ENCODE measurements at places on chromosomes 2 and 18.

DNA sequence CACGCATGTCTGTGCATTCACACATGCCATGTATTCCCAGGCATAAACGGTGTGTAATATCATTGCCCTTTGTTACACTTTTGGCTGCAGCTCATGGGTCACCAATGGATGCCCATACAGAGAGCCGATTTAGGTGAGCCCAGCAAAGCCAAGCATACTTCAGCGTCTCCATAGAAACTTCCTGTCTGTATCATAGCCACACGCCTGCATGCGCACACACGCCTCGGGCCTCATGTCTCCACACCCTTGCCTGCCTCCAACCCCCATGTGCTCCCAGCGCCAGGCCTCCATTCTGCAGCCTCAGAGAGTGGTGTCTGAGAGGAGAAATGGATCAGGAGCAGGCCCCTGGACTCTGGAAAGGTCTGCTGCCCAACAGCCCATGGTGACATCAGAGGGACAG is 33.5 kb upstream of the SELENOI start:
- no peak for DNase-seq

DNA sequence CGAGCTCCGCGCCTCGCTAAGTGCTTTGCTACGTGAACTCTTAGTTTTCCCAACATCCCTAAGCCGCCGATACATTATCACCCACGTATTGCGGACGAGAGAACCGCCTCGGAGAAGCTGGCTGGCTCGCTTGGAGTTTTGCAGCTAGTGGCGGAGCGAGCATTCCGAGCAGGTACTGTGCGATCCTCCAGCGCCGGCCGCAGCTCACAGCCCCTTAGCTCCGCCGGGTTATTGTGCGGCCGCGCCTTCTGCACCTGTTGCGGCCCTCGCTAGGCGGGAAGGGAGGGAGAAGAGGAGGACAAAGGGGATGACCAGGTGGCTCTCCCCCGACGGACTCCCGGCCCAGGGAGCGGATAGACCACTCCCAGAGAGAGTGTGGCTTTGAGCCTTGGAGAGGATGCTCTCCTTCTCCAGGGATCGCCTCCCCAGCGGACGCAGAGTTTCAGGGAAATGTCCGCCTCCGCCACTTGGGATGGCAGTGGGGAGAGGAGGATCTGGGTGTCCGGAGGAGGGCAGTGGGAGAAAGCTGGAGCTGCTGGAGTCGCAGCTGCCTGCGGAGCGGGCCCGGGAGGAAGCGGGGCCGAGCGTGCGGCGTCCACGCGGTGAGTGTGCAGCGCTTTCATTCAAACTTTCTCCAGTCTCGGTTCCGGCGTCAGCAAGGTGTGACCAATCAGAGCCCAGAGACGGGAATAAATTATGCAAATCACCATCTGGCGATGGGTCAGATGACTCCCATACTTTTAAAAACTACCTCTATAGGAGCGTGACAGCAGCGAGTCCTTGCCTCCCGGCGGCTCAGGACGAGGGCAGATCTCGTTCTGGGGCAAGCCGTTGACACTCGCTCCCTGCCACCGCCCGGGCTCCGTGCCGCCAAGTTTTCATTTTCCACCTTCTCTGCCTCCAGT is at the start of gene LIPG:
Gene LIPG (plus strand): TSS at position 769 of the 905 bp plus-strand sequence. CDS start 252 bp downstream, outside the sequence.
- peak; percentile 57 for DNase-seq

DNA sequence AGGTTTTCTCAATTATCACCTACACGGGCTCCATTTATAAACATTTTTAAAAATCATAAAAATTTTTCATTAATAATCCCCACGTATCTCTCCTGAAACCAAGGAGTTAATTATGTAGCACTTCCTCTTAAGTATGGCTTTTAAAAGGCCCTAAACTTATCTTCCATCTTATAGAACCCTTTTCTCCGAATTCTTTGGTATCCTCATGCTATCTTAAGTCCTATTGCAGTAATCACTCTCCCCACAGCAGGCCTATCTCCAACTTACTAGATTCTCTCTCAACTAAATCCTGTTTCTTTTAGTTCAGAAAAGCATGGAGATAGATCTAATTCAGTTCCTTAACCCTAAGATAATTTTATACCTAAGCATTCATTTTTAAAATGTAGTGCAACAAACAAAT is 26.2 kb downstream of the RPRD1A start:
- DNase-seq = no peak

- no peak for DNase-seq
These were observed 66.8 kb upstream of the SALL3 start for GRCh38 chr18:78912844-78913243.

DNA sequence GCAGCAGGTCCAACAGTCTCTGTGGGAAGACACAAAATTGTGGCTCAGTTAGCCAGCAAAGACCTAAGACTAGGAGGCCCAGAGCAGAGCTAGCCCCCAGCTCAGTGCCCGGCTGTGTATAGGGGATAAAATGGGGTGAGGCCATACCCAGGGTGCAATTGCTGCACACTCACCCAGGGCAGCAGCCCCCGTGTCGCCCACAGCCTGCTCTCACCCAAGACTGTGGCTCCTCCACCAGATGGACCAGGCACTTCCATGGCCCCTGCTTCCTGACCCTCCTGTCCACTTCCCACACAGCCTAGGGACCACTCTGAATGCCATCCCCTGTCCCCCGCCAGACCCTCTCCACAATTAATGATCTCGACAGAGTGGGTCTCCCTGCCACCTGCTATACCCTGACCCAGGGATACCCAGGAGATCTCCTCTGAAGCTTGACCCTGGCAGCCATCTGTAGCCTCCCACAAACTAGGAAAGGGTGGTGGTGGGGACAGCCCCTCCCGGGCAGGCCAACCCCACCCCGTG is 85.7 kb downstream of the HS1BP3 start:
- no peak for DNase-seq

DNA sequence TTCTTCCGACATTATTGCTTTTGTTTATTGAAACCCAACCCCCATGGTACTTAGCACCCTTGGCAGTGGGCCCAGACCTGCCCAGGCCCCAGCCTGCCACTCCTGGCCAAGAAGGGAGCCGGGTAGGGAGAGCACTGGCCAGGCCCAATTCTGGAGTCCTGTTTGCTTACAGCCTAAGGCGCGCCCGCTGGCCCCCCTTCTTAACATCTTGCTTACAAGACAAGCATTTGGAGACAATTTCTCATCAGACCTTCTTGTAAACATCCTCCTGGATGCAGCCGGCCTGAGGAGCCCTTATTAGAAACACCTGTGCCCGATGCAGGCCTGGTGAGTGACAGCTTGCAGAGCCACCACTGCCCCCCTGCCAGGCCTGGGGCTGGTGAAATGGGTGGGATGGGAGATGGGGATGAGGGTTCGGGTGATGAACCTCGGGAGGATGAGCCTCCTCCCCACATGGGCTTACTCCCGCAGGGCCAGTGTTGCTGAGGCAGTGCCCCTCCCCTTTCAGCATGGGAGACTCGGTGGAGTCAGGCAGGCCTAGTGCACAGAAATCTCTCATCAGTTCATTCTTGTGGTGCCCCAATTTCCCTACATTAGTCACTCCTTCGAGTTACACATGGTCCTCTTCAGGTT is 217.5 kb downstream of the CYP26B1 start:
- no peak for DNase-seq

GRCh38 chr2:140462990-140463389 is 1667.8 kb downstream of the LRP1B start:
- no peak for DNase-seq

GRCh38 chr2:141058556-141058955 is 1072.3 kb downstream of the LRP1B start:
- no peak for DNase-seq

DNA sequence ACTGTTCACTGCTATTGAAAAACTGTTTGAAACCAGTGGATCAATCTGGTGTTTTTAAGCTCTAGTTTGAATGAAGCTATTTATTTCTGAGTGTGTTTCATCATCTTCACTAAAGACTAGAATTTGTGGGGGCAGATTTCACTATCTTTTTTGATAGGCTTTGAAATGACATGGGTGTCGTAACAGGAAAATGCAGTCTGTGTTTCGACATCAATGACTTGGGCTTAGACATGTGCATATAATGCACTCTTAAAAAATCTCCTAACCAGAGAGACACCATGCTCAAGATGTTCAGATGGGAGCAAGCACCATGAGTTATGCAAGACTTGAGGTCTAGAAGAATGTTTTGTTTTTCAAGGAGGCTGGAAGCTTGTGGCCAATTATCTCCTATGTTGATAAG is 221.6 kb downstream of the GPD2 start:
- DNase-seq = no peak

- no peak for DNase-seq
These were observed 8.6 kb downstream of the CABLES1 start for GRCh38 chr18:23143815-23144261.

DNA sequence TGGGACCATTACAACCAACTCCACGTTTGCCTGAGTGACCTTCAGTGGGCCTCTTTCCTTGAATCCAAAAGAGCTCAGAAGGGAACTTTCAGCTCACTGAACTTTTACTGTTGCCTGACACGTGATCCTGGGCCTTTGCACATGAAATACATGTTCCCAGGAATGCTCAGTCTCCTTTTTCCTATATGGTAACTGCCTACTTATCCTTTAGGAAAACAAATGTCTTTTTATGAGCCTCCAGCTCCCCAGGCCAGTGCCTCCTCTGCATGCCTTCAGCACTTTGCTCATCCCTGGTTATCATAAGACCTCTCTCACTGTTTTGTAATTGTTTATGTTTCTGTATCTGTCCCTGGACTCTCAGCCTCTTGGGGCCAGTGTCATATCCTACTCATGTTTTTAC is 5.1 kb downstream of the PLA2R1 start:
- DNase-seq = no peak

GRCh38 chr2:23579674-23580073 is 194.7 kb downstream of the KLHL29 start:
- no peak for DNase-seq

DNA sequence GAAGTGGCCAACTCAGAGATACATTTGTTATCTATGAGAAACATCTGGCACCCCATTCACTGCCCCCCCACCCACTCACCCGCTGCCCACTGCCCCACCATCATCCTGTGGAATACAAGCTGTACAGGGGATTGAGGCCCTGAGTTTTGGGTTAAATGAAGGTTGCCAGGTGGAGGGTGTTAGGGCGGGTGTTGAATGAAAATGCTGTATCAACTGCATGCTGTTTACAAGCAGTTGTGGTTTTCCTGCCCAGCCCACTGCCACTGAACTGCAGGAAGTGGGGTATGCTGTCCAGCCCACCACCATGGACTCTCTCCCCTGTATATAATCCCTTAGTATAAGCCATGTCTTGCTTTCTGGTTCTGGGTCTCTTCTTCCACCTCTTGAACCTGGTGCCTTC is 481.9 kb downstream of the METTL4 start:
- DNase-seq = no peak

- no peak for DNase-seq
These were observed 147.7 kb upstream of the PXDN start for GRCh38 chr2:1891971-1892486.

DNA sequence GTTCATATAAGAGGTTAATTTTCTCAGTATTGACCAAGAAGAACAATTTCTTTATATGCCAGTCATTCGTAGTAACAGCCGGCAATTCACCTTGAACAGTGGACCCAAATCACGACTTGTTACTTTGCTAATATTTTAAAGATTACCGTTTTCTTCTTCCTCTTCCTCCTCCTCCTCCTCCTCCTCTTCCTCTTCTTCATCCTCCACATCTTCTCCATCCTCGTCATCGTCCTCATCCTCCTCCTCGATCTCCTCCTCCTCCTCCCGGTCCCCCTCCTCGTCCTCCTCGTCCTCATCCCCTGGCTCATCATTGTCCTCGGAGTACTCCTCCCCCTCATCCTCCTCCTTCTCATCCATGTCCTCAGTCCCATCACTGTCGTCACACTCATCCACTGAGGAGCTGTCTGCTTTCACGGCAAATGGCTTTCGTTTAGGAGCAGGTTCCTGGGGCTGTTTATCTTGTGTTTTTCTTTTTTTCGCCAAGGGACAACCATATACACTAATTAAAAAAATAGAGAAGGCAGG is 198.6 kb upstream of the PXDN start:
- DNase-seq = no peak

DNA sequence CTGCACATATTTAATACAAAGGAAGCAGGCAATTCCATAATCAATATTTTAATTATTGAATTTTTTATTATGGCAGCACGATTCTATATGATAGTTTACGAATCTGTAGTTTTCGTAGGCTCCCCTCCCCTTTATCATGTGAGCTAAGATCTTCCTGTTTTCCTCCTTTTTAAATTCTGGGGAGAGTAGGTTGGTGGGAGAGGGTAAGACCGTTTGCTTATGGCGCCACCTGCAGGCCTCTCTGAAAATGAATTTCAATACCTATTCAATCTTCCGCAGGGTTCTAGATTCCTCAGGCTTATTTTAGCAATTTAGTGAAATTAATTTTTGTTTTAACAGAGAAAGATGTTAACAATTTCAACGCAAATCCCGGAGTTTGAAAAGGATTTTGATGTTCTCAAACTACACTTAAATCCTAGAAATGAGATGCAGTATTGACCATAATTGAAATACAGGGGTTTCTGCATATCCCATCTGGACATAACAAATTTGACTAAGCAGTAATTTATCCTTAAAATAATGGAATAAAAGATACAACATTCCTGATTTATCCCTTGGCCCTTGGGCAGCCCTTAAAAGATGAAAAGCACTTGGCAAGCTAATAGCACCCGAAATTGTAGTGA is 12.8 kb upstream of the GBX2 start:
- DNase-seq = no peak

DNA sequence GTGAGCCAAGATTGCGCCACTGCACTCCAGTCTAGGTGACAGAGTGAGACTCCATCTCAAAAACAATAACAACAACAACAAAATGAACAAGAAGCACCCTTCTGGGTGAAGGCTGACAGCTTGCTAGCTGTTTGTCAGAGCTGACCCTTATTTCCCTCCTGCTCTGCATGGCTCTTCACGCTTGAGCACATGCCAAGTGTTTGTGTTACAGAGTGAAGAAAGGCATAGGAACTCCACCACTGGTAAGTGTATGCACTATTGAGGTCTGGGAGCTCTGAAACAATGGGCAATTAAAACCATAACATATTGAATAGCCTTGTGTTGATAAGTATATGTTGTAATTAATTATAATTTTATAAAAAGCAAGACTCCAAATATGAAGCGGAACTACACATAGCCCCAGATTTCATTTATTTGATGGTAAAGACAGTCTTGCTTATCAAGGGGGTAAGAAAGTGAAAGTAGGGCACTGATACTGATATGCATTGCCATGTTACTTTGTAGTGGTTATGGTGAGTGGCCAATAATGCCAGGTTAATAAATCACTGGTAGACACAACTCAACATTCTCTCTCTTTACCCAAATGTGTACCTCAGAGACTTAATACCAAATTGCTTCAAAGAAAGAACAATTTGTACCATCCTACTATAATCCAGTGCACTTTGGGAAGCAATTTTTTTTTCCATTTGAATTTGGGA is 163.4 kb downstream of the VWC2L start:
- no peak for DNase-seq

DNA sequence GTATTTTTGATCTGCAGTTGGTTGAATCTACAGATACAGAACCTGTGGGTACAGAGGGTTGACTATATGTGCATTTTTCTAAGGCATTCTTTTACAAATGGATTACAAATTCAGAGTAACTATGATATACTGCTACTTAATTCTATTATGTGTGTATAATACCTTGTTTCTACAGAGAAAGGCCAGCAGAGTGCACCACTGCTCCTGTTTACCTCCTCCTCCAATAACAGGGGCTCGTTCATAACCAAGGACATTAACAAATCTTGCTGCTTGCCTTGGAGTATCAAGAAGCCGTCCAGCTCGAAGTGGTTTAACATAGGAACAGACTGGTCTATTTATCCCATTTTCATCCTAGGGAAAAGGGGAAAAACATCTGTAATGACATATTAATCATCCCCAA is 16.4 kb downstream of the CEP76 start:
- no peak for DNase-seq

- peak; percentile 87 for DNase-seq
These were observed at the start of gene CASP8 for GRCh38 chr2:201260302-201260800. CASP8 (plus strand) TSS chr2:201260536; CDS start chr2:201266487, 5,951 bp downstream.

GRCh38 chr18:26039203-26039602 is 51.2 kb downstream of the SS18 start:
- DNase-seq = no peak

GRCh38 chr2:48406116-48406515 is 123.8 kb upstream of the STON1 start:
- no peak for DNase-seq

Data from B cell (primary cell).